ENCODE measurements at places on chromosomes 1 and 21.
A peak's percentile ranks its signal among the peaks of the same experiment; 100 is the strongest.

- DNase-seq, result no peak
Observed at GRCh38 chr1:14791654-14792053, 193.2 kb downstream of the KAZN start.

DNA sequence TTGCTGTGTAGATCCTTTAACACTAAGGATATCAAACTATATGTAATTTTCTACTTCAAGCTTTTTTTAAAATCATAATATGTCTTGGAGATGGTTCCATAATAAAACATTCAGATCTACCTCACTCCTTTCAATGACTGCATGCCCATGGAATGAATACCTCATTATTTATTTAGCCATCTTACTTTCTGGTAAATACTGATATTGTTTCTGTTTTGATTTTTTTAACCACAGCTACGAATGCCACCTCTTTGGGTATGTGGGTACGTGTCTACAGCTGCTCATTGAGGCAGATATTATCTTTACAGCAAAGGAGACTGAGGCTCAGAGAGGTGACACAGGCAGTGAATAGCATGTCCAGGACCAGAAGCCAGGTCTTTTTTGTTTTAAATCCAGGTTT lies 215.7 kb downstream of the ST6GALNAC3 start:
- DNase-seq, result no peak

- DNase-seq, result no peak
Observed at GRCh38 chr1:78071696-78072095, 25.9 kb downstream of the GIPC2 start.

DNA sequence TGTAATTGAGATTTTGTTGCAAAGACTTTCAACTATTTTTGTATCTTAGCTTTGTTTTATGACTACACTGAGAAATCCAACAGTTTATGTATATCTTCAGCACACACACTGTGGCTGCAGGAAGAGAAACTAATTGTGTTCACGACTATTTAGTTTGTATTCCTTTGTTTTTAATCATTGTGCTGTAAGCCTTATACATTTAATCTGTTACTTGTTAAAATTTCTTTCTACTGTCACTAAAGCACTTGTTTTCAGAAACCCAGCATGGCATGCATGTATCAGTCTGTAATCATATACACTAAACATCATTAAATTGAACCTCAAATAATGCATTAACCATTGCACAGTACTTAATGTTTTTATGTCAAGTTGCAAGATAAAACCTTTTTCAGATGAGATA lies 656 bp downstream of the ANGPTL1 start:
- DNase-seq, result no peak

DNA sequence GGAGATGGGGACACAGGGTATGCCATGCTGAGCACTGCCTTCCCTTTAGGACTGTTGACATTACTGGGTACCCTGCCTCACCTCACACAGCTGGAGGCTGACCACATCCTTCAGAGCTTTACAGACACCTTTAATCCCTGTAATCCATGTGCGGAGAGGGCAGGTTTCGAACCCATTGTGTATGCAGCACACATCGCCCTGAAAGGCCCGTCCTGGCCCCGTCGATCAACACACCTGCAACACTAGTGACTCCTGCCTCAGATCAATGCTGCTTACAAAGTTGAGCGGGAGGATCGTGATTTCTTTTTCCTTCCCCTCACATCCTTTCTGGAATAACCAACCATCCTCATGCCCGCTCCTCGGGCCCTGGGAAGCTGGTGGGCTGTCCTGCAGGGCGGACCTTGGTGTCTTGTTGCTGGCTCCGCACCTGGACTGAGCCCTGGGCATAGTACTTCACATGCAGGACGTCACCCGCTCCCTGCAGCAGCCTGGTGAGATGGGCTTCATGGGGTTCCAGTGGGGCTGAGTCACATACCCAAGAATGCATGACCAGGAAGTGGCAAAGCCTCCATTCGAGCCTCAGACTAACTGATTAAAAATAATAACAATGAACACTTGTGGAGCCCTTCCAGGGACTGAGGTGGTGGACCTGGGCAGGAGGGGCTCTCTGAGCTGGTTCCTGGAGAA lies 403.6 kb downstream of the PTPRU start:
- no peak for DNase-seq

- DNase-seq, result no peak
Observed at GRCh38 chr1:229063154-229063773, 207.6 kb upstream of the RAB4A start.

- no peak for DNase-seq
Observed at GRCh38 chr21:35259457-35259856, 210.4 kb upstream of the RUNX1 start.

DNA sequence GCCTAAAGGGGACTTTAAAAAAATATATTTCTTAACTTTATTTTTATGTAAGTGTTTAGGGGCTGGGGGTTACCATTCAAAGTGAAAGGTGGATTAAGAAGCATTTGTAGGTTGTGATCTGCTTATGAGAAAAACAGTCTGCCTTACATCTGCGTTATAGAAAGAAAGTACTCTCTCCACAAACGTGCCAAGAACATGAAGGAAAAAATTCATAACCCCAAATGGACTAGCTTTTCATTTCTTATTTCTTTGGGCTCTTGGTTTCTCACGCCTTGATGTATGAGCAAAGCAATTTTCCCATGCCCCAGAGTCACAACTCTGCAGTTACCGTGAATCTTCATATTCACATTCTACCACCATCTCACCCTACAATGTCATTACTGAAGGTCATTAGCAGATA lies 1165.1 kb upstream of the ADGRL4 start:
- DNase-seq, result no peak

- DNase-seq, result no peak
Observed at GRCh38 chr1:235006132-235006721, 122.4 kb downstream of the TOMM20 start.

DNA sequence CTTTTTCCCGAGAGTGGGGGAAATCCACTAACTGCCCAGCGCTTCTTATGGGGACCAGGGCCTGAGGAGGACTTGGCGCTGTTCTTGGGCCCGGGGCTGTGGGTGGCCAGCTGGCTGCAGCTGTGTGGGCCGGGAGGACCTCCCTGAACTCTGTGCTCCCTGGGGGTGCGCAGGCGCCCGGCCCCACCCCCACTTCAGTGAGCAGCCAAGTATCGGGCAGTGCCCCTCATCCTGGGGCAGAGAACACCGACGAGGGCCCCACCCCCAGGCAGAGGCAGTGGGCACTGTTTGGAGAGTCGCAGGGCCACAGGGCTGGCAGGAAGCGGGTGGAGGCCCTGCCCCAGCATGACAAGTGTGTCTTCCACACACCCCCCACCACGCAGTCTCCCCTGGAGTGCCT lies 32.5 kb upstream of the SLC19A1 start:
- DNase-seq, result no peak

- DNase-seq, result no peak
Observed at GRCh38 chr1:50983219-50983802, 13.3 kb downstream of the CDKN2C start.

DNA sequence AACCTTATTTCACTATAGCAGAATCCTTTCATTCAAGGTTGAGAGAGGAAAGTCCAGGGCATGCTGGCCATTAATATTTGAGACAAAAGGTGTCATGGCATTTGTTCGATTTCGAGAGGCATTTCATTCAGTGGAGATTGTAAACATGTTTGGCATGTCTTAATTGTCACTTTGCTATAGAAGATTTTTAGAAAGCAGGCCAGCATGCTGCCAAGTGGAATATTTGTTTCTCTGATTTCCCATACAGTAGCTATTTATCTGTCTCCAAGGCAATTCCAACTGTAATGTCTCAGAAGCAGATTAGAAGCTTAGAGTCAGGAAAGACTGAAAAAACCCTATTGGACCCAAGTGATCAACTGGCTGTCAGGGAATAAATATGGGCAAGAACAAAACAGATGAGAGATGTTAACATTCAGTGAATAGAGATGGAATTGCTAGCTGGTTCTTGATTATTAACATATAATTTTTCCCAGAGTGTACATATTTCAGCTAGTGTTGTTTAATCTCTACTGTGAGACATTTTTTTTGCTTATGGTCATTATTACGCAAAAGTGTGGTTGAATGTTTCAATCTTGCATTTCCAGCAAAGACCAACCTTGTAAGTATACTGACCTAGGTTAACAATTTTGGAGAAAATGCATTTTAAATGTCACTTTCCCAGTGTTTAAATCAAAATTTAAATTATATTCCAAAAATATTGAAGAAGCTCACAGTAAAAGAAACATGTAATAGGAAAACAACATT lies 174.6 kb downstream of the KCNK2 start:
- no peak for DNase-seq

DNA sequence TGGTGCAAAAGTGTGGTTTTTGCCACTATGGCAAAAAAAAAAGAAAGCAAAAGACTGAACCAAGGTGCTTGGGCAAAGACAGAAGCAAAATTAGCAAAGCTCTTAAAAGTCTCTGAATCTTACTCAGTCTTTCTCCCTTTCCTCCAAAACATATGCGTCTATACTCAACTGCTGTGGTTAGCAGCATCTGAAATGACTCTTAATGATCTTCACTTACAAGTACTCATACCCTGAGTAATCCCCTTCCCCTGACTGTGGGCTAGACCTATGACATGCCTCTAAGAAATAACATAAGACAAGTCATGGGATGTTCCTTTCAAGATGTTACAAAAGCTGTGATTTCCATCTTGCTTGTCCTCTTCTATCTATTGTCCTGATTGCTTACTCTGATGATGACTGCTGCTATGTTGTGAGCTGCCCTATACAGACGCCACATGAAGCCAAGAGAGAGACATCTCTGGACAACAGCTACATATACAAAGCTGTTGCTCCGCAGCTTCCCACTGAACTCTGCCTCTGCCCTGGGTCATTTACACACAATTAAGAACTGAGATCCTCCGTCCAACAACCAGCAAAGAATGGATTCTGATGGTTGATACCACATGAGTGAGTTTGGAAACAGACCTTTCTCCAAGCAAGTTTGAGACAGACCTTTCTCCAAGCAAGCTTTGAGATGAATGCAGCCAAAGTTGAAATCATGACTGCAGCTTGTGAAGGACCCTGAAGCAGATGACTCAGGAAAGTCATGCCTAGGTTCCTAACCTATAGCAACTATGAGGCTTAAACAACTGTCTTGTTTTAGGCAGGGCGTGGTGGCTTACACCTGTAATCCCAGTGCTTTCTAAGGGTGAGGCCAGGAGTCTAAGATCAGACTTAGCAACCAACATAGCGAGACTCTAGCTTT lies 55.2 kb downstream of the PUM1 start:
- no peak for DNase-seq

DNA sequence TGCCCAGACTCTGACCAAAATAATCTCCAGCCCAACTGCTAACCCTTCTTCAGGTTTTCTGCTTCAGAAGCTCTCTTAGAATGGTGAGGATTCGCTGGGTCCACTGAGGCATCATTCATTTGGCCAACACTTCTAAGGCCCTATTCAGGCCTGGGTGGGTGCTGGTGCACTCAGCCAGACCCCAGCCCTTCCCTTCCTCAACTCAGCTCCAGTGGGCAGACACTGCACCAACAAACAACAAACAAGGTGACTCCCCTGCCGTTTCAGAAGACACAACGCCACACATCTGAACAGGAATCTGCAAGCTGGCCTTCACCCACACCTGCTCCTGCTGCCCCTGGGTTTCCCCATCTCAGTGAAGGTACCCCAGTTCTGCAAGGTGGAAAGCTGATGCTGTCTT lies 6.0 kb downstream of the HEYL start:
- DNase-seq, result no peak

- no peak for DNase-seq
Observed at GRCh38 chr1:98323388-98323787, 338.1 kb upstream of the SNX7 start.

- no peak for DNase-seq
Observed at GRCh38 chr1:221016751-221017150, 137.5 kb downstream of the HLX start.

- no peak for DNase-seq
Observed at GRCh38 chr1:213335084-213335483, 284.0 kb downstream of the RPS6KC1 start.

DNA sequence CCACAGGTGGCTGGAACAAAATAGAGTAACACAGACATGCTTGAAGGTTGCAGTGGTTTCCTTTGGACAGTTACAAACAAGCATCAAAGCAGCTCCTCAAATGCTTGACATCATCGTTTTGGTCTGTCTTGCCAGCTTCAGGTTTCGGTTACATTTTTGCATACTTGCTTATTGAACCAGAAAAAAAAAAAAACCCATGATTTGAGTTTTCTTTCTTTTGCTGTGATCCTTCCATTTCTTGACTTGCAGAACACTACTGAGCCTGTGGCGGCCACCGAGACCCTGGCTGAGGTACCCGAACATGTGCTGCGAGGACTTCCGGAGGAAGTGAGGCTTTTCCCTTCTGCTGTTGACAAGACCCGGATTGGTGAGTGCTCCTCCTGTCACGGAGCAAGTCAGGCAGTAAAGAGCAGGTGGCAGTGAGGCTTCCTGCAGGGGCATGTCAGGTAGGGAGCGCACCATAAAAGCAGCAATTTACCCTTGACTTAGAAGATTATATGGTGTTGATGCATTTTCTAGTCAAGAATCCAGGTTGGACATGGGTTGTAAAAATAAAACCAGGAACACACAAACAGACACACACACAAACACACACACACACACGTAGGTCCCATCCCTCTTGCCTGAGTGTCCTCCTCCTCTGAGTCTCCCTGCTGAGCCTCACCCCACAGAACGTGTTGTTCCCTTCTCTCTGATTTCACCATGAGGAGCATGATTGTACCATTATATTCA lies 30.9 kb downstream of the PRDM2 start:
- peak; percentile 63 for DNase-seq

GRCh38 chr1:68449901-68450300 lies at the start of gene RPE65:
Gene RPE65 (minus strand): TSS chr1:68449954. CDS start chr1:68449905, 49 bp downstream.
- DNase-seq, result no peak

DNA sequence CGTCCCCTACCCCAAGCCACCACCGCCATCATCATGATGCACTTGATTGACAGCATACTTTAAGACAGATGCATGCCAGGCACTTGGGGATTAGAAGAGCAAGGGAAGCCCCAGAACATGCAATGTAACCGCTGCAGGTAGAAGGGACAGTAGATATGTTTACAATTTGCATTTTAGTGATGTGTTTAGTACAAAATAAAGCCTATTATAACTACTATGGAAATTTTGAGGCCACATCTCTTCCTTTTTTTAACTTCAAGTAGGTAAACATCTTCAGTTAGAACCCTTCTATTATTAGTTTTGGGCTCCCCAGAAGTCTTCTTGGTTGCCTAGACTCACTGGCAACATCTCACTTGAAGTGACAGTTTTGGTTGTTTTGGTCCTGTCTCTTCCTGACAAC lies 25.3 kb downstream of the CR1L start:
- no peak for DNase-seq

DNA sequence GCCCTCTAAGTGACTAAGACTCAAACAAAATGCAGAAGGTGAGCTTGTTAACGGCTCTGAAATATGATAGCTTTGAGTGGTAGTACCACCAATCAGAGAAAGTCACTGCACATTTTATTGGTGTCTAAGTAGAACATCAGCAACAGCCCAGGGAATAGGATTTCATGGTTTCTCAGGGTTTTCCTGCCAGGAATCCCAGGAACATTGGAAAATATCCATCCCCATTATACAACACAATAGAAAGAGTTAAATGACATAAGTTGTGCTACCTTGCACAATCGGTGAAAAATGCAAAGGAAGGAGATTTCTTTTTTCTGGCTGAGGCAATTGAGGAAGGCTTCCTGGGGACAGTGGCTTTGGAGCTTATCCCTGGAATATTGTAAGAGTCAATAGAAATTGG lies 283.1 kb downstream of the HLX start:
- no peak for DNase-seq

GRCh38 chr1:15401391-15402055 lies 8.2 kb upstream of the EFHD2 start:
- DNase-seq, result no peak
